ENCODE measurements at places on chromosomes 6 and 20. TPM values are rescaled to one million over a fixed set of nuclear protein-coding genes. Genes with fewer than 3 reads are reported as not detected.

IL17F gene
- polyA plus RNA-seq, result 12.9 TPM

TFAP2C gene
- not detected for polyA plus RNA-seq

UNC93A gene
- polyA plus RNA-seq, result not detected

LRRC73 gene
- polyA plus RNA-seq, result 6.4 TPM

HLA-E gene
- 1.2 TPM for polyA plus RNA-seq

LAMP5 gene
- polyA plus RNA-seq, result 12.8 TPM

PMEPA1 gene
- 1.9 TPM for polyA plus RNA-seq

ZC3H12D gene
- not detected for polyA plus RNA-seq

TBX18 gene
- polyA plus RNA-seq, result not detected

DLK2 gene
- polyA plus RNA-seq, result 15.0 TPM

PARD6B gene
- 5.5 TPM for polyA plus RNA-seq

ATP6V1G2 gene
- polyA plus RNA-seq, result 211 TPM

PAK5 gene
- polyA plus RNA-seq, result 8.4 TPM

HLA-G gene
- polyA plus RNA-seq, result not detected

NOX3 gene
- 2.4 TPM for polyA plus RNA-seq

C6orf141 gene
- polyA plus RNA-seq, result not detected

WFDC10B gene
- polyA plus RNA-seq, result not detected

GRIK2 gene
- polyA plus RNA-seq, result 15.1 TPM

BFSP1 gene
- 0.38 TPM for polyA plus RNA-seq

CSE1L gene
- 144 TPM for polyA plus RNA-seq

CLPSL2 gene
- 1.9 TPM for polyA plus RNA-seq

RNF144B gene
- polyA plus RNA-seq, result 1.4 TPM

TP53TG5 gene
- polyA plus RNA-seq, result 3.8 TPM

DPPA5 gene
- polyA plus RNA-seq, result not detected

PBOV1 gene
- not detected for polyA plus RNA-seq

DEK gene
- 13.7 TPM for polyA plus RNA-seq

GPR63 gene
- 129 TPM for polyA plus RNA-seq

PCNA gene
- polyA plus RNA-seq, result 41.8 TPM
